ENCODE measurements at places on chromosomes 13 and 19.

GRCh38 chr19:35868823-35869326 lies 501 bp downstream of the APLP1 start:
- no peak for DNase-seq

GRCh38 chr13:76971215-76971614 lies 20.7 kb upstream of the CLN5 start:
- no peak for DNase-seq

GRCh38 chr19:31304831-31305312 lies 44.4 kb downstream of the TSHZ3 start:
- no peak for DNase-seq

- no peak for DNase-seq
Measured at GRCh38 chr13:91596842-91597241, 198.4 kb downstream of the GPC5 start.

DNA sequence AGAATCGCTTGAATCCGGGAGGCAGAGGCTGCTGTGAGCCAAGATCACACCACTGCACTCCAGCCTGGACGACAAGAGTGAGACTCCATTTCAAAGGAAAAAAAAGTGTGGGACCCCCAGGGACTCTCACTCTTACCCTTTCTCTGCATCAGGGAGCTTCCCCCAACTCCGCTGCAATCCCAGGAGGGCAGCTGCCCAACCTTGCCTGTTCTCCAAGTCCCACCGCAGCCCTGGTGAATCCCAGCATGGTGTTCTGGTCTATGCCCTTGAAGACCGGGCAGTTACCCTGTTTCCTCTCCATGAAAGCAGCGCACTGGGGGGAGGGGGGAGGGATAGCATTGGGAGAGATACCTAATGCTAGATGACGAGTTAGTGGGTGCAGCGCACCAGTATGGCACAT lies 35.7 kb upstream of the DPRX start:
- no peak for DNase-seq

GRCh38 chr13:45434556-45435371 lies 16.6 kb upstream of the SLC25A30 start:
- DNase-seq, result no peak

All from GM06990 (cell line).